DMS53 (cell line): ENCODE measurements at places on chromosomes 5 and 9.

- no peak for DNase-seq
These were observed 10.7 kb downstream of the SETD9 start for GRCh38 chr5:56919942-56920662.

GRCh38 chr5:40578501-40579451 is 100.9 kb upstream of the PTGER4 start:
- no peak for DNase-seq

DNA sequence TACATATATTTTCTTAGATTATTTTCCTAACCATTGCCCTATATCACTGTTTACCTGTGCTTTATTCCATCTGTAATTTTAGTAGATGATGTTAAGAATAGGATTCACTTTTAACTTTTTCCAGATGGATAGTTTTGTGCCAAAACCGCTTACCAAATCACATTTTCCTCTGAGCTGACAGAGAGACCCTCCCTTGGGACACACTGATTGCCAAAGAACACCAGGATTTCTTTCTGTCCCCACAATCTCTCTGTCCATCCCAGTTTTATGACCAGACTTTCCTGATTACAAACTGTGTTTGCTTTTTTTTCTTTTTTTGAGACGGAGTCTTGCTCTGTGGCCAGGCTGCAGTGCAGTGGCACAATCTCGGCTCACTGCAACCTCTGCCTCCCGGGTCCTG is 81.3 kb upstream of the SPATA31C2 start:
- no peak for DNase-seq

DNA sequence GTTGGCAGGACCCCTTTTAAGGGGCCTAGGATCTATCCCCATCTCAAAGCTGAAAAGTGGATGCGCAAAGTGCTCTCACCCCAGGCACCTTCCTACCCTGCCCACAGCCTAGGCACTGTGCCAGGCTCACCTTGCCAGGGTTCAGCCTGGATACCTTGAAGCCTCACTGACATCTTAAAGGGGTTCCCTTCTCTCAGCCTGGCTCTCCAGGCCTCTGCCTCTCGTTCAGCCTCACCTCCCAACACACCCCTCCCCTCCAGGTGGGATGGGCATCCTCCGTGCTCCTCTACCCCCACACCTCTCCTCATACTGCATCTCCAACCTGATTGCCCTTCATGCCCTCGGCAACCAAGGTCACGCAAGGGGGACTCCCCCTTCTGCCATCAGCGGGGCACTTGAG is 25.5 kb downstream of the TNIP1 start:
- DNase-seq = no peak

GRCh38 chr5:152987131-152987530 is 503.3 kb upstream of the GRIA1 start:
- DNase-seq = no peak

DNA sequence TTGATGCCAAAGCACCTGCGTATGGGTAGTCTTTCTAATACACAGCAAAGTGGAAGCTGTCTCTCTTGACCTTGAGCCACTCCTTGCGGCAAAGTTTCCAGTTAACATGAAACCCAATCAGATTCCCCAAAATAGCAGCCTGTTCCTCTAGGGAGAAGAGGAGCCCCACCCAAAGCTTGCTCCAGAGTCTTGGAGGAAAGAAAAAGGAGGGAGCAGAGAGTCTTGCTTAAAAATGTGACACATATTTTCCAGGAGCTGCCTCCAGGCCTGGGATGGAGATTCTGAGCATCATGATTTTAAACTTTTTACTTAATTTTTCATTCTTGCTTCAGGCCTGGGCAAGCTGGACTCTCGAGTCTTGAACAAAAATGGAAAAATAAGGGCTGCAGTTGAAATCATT is 223.5 kb upstream of the TNC start:
- DNase-seq = no peak

DNA sequence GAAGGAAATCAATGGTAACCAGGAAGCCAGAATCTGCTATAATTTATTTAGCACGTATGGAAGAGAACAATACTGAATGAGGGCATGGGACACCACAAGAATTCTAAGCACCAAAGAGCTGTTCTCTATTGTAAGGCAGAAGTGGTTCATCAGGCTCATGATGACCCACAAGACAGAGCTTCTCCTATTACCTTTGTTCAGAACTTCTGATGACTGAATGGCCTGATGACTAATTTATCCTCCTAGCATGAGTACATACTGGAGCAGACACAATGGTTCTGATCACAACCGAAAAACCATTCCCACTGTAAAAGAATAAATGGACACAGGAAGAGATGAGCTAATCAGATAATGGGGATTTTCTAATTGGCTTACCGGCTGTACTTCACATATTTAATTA is 329.8 kb upstream of the PDE4D start:
- DNase-seq = peak; percentile 68

- DNase-seq = no peak
These were observed 24.9 kb upstream of the GADD45G start for GRCh38 chr9:89579741-89580385.

GRCh38 chr9:96203867-96204501 is 98.0 kb downstream of the HSD17B3 start:
- no peak for DNase-seq
